ENCODE measurements at places on chromosomes 6 and 20.

DNA sequence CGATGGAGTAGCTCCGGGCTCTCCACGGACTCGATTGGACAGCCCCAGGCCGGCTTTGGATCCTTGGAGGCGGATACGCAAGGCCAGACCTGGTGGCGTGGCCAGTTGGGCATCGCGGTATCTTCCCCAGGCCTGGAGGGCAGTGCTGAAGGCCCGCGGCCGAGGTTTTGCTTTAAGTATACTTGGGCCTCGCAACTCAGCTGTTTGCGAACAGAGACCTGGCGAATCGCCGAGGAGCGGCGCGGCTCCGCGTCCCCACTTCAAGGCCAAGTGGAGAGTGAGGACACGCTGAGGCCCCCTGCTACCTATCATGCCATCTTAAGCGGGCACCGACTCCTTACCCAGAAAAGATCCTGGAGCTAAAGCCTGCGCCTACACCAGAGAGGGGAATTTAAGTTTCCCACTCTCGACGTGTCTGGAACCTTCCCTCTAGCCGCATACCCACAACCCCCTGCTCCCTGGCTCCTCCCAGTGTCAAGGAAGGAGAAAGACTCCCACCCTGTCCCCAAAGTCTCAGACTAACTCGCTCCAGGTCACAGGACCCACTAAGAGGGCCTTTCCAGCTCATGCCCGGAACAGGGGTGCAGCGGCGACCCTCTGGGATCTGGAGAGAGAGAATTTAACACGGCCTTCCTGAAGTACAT is 4.1 kb downstream of the LINC00237 start:
- no peak for DNase-seq

DNA sequence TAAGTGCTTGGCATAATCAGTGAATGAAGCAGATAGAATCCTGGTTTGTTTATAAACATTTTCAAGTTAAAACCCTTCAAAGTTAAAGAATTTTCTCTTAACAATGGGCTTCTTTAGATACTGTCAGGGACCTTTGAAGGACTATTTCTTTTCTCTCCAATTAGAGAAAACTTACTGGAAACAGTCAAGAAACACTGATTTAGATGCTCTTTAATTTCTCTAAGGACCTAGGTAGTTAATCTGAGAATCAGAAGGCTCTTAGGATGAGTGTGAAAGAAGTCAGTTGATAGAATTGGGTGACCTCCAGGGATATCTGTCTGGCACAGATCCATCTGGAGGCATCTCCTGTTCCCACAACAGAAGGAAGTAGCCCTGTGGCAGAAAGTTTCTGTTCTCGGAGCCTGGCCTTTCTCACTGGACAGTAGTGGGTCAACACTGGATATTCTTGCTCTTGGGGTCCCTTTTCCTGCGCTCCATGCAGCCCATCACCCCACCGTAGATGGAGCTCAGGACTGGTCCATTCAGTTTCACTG is 22.5 kb downstream of the KIAA0408 start:
- DNase-seq: no peak

DNA sequence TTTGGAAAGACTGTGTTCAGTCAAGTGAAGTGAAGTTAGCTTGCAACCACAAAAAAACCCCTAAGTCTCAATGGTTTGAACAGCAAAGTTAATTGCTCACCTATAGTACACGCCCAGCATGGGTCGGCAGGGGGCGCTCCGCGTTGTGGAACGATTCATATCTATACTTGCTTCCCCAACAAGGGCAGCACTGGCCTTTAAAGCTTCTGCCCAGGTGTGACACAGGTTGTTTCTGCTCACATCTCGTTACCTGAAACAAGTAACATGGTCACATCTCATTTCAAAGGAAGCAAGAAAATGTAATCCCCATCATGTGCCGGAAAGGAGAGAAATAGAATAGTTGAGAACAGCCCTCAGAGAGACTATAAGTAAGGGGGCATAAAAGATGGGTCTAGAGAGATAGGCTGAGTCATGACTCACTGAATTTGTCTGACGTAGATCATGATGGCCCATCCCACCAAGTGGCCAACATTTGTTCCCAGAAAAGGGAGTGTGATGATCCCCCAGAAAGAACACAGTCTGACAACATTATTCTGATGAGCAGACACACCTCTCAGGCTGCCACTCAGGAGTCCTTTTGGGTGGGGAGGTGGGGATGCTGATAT is 29.0 kb downstream of the HNF4A start:
- DNase-seq: peak; percentile 75

DNA sequence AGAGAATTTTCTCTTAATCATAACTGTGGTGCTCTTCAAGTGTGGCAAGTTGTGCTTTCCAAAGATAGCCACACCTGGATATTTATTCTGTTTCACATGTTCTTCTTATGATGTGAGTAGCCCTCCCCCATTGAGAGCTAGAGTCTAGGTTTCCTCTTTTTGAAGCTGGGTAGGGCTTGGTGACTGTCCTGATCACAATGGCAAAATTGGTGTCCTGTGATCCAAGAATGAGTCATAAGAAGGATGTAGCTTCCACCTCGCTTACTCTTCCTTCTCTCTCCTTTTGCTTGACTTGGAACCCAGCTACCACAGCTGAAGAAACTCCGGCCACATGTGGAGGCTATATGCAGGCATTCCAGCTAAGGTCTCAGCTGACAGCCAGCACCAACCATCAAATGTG is 7.4 kb upstream of the IGF2R start:
- no peak for DNase-seq

GRCh38 chr20:16349523-16350260 is 223.6 kb downstream of the KIF16B start:
- no peak for DNase-seq

- DNase-seq: no peak
Measured at GRCh38 chr6:134115715-134116074, 63.3 kb upstream of the SLC2A12 start.

GRCh38 chr6:150443621-150444020 is 74.8 kb downstream of the IYD start:
- DNase-seq: no peak

- no peak for DNase-seq
Measured at GRCh38 chr6:68572975-68573374, 62.1 kb upstream of the ADGRB3 start.

- no peak for DNase-seq
Measured at GRCh38 chr20:16674243-16674642, 55.6 kb upstream of the SNRPB2 start.

DNA sequence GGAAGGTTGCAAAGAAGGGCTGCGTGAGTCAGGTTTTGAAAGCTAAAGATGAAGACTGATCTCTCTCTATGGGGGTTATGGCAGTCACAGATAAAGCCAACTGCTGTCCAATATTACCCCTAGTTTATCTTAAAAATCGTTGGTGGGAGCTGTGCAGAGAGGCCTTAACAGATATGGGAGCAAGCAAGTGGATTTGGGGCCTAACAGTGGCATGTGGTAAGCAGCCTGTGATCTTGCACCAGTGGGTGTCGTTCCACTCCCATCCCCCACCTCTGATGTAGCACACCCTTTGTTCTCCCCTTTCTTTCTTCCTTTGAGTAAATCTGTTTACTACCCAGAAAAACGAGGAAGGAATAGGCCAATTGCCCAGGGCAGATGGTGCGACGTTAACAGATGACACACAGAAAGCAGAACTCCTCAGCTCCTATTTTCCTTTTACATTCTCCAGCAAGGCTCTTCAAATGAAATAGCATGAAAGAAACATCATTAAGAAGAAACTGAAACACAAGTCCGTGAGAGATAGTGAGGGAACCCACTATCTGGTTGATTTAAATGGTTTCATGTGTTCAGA is 274.1 kb upstream of the CITED2 start:
- no peak for DNase-seq

GRCh38 chr6:157946053-157946617 is 35.5 kb upstream of the SYNJ2 start:
- DNase-seq: no peak

GRCh38 chr6:30837870-30838269 is 46.4 kb upstream of the DDR1 start:
- no peak for DNase-seq

- DNase-seq: no peak
Measured at GRCh38 chr20:61461461-61461860, 209.4 kb downstream of the CDH4 start.

All from RWPE1 (cell line).